ELR (cell line): ENCODE measurements at places on chromosomes 13 and 19.

- peak; percentile 86 for DNase-seq
Measured at GRCh38 chr13:87122551-87122950, 548.6 kb upstream of the SLITRK5 start.

- DNase-seq, result peak; percentile 61
Measured at GRCh38 chr13:77898097-77898496, 20.5 kb downstream of the EDNRB start.

DNA sequence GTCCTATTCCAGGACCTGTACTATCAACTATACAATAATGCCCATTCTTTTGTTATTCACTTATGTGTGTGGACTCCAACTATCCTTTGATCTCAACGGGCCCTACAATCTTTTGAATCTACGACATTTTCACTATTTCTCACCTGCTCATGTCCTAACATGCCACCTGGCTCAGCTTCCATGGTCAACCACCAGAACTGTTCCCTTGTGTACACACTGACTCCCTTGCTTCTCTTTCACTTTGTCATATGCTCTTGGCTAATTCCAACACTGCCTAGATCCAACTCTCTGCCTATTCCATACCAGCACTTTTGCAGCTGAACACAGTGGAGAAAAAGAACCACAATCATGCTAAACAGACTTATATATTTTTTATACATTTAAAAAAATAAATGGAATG lies 53.1 kb downstream of the MICU2 start:
- DNase-seq, result no peak

DNA sequence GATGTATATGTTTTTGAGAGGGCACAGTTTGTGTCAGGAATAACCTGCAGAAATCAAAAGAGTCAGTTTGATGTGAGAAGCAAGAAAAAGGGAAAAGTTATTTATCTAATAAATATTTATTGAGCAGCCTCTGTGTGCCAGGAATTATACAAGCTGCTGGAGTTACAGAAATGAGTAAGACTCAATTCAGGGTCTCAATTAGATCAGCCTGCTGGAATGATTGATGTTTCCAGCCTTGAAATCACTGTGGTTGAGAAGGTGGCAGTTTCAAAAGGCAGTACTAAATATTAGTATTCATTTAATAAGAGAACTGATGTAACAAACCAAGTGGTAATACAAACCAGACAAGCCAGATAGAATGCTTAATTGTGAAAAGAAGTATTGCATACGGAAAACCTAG lies 782.4 kb upstream of the GPC6 start:
- no peak for DNase-seq

DNA sequence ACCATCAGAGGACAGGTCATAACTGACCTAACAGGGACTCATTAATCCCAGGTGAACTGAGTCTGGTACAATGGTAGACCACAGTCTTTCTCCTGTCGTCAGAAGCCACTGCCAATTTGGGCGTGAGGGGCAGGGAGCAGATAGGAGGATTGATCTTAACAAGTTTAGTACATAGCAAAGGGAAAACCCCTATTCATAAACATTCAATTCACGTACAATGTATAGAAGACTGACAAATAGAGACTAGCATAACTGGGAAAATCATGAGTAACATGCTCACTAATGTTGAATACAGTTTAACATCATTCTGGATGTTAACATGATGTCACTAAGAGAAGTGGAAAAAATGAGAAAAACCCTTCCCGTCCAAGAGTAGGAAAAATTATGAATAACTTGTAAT lies 54.1 kb downstream of the SLC7A1 start:
- DNase-seq, result no peak

GRCh38 chr19:45815481-45816216 lies 541 bp upstream of the RSPH6A start:
- no peak for DNase-seq
